ENCODE measurements at places on chromosomes 6 and 20.

- no peak for DNase-seq
Observed at GRCh38 chr6:159431750-159432149, 261.3 kb downstream of the SOD2 start.

- DNase-seq: peak; percentile 25
Observed at GRCh38 chr20:10731190-10731965, 57.6 kb upstream of the JAG1 start.

- no peak for DNase-seq
Observed at GRCh38 chr6:32173051-32173727, 2.7 kb downstream of the AGPAT1 start.

DNA sequence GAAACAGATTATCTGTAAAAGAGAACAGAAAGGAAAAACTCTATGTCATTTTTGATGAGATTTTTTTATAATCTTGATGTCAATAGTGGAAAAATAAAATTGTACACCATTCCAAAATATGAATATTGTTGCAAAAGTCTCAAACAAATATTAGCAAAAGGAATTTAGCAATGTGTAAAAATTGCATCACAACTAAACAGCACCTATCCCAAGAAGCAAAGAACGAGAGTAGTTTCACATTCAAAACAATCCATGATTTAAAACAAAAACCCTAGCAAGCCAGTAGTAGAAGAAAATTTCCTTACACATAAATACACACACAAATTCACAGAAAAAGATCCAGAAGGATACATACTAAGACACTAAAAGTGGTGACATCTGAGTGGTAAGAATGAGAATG lies 38.4 kb downstream of the LCA5 start:
- DNase-seq: no peak

All from fibroblast of skin of abdomen (primary cell).